Thyroid gland (tissue), 4 donors: ENCODE measurements at places on chromosomes 4 and X. TPM values are rescaled to one million over a fixed set of nuclear protein-coding genes. Genes with fewer than 3 reads are reported as not detected.

Gene FMR1NB
- total RNA-seq, result not detected

Gene TMPRSS11F
- total RNA-seq, result not detected

Gene EGFL6
- not detected for total RNA-seq

Gene PSMD10
- total RNA-seq, result 44.2 TPM

Gene GPM6B
- total RNA-seq, result 2.3 TPM

Gene TMSB15A
- 5.2 TPM for total RNA-seq

Gene SMIM10
- total RNA-seq, result 5.2 TPM

Gene NEUROG2
- not detected for total RNA-seq

Gene HSFX4
- total RNA-seq, result not detected

Gene NXF2B
- total RNA-seq, result not detected

Gene LRIT3
- 0.27 TPM for total RNA-seq

Gene UVSSA
- total RNA-seq, result 33.3 TPM

Gene POLN
- 3.3 TPM for total RNA-seq

Gene LCORL
- 27.8 TPM for total RNA-seq

Gene RHOXF1
- total RNA-seq, result not detected

Gene HCFC1
- total RNA-seq, result 119 TPM

Gene EDA
- 6.2 TPM for total RNA-seq

Gene VGLL1
- not detected for total RNA-seq

Gene MAGEA6
- total RNA-seq, result not detected

Gene MAGEC2
- not detected for total RNA-seq

Gene MAMLD1
- 1.5 TPM for total RNA-seq

Gene NWD2
- total RNA-seq, result 0.63 TPM

Gene AKAP14
- not detected for total RNA-seq

Gene UTP14A
- total RNA-seq, result 14.7 TPM

Gene HSD17B13
- 1.7 TPM for total RNA-seq

Gene PAGE5
- not detected for total RNA-seq

Gene INTU
- total RNA-seq, result 11.4 TPM

Gene PARM1
- total RNA-seq, result 453 TPM

Gene TMPRSS11D
- not detected for total RNA-seq
